ENCODE measurements at places on chromosomes 11 and 22.

DNA sequence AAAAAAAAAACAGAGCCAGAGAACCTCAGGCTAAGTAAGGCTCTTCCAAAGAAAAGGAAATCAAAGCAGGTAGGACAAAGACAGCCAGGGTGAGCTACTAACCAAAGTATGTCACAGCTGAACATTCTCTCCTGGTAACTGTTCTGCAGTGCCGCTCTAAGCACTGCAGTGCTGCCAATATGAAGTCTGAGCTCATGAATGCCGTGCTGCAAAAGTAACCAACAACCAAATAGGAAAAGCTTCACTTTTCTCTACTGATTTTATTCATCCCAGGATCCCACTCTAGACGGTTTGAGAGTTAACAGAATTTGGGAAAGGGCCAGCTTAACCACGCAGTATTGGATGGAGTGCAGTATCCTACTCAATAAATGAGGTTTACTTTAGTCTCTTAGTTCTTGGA, 3.5 kb downstream of the SIK3 start:
- peak; percentile 26 for DNase-seq

DNA sequence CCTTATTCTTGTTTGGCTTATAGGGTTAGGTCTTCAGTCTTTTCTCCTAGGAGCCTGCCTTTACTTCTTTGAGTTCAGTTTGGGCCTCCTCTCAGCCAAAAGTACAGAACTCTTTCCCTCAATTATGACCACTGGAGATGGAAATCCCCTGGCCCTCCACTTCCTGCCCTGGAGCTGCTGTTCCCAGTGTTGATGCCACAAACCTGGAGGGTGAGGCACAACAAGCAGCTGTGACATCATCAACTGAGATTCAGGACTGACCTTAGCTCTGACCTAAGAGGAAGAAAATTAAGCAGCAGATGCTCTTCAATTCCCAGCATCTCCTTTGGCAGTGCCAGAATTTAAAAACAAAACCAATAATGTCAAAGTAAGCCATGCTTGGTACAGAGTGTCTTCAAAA, 3.0 kb downstream of the ABTB2 start:
- no peak for DNase-seq

GRCh38 chr11:63901660-63902059, 15.3 kb downstream of the RCOR2 start:
- no peak for DNase-seq

DNA sequence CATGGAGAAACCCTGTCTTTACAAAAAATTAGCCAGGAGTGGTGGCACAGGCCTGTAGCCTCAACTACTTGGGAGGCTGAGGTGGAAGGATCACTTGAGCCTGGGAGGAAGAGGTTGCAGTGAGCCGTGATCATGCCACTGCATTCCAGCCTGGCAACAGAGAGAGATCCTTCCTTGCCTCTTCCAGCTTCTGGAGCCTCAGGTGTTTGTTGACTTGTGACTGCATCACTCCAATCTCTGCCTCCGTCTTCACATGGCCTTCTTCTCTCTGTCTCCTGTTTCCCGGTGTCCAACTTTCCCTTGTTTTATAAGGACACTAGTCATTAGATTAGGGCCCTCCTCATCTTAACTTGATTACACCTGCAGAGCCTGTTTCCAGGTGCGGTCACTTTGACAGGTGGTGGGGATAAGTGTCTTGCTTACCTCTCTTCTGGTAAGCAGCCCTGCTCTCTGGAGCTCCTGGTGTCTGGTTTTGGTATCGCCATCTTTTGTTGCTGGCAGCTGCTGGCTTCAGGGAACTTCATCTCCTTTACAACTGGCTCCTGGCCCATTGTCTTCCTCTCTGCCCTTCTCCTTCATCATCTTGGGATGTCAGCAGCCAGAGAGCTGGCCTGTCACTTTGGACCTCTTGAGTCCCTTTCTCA, 8.2 kb upstream of the USP2 start:
- DNase-seq: no peak

GRCh38 chr22:48520884-48521588, 1306.6 kb downstream of the BRD1 start:
- DNase-seq: no peak

DNA sequence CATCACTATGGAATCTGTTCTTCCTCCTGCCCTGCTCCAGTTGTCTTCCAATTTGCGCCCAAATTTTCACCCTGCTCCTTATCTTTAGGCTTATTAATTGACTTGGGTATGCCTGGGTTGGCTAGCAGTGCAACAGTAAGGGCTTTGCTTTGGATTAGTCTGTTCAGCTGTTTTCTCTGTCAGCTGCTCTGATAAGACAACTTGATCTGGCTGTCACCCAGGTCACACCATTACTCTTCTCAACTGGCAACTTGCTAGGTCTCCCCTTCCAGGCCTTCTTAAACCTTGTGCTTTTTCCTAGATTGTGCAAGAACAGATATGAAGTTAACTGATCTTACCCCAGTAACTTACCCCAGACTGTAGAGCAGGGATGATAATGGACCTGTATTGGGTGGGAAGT, 357.8 kb upstream of the LARGE1 start:
- DNase-seq: no peak

- DNase-seq: peak; percentile 47
Measured at GRCh38 chr11:64876835-64877341, 1.5 kb downstream of the EHD1 start.

- no peak for DNase-seq
Measured at GRCh38 chr11:119030029-119030328, 698 bp downstream of the SLC37A4 start.

GRCh38 chr11:134597452-134597851, 185.4 kb upstream of the B3GAT1 start:
- no peak for DNase-seq

DNA sequence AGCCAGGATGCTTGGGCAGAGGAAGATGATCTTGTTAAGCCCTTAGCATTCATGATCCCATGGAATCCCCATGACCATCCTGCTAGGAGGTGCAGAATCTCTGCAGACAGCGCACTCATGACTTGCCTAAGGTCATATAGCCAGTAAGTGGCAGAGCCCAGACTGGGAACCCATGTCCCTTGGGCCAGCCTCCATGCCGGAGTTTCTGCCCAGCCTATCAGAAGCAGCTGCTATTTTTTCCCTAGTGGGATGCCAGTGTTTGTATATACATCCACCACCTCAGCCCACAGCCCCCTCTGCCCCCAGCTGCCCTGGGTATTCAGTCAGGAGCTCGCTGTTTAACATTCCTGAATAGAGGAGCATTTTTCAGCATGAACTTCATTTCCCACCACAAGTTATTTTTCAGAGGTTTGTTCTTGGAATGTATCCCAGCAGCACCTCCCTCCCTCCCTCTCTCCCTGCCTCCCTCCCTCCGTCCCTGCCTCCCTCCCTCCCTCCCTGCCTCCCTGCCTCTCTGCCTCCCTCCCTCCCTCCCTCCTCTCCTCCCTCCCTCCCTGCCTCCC, 34.4 kb upstream of the SUSD2 start:
- peak; percentile 59 for DNase-seq

DNA sequence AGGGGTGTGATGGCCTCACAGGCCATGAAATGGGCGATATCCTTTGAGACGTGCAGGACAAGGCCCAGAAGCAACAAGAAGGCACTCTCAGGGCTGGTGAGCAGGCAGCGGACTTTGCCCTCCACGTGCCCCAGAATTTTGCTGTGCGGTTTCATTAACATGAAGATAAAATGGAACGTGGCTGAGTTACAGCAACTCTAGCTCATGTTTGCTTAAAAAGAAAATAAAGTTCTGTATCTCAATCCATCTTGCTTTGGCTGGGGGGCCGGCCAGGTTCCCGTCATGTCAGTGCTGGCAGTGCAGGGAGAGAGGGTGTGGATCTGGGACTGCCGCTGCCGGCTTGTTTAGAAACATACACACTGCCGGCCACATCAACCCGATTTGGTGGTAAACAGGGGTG, 370.1 kb downstream of the OPCML start:
- no peak for DNase-seq

DNA sequence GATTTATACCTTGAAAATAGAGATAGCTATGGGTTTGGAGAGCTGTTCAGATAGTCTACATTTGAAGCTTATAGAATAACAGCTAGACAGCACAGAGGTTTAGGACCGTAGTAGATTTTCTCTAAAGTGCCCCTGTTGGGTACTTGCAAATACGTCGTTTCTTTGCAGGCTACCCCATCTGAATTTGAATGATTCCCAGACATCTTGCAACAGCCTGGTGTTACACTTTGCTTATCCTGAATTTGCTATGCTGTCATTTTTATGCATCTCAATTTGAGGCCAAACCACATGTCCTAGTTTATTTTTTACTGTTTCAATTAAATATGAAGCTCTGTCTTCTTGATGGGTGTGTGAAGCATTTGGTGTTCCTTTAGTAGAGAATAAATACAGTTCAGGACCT, 142.1 kb downstream of the WNT11 start:
- DNase-seq: no peak

DNA sequence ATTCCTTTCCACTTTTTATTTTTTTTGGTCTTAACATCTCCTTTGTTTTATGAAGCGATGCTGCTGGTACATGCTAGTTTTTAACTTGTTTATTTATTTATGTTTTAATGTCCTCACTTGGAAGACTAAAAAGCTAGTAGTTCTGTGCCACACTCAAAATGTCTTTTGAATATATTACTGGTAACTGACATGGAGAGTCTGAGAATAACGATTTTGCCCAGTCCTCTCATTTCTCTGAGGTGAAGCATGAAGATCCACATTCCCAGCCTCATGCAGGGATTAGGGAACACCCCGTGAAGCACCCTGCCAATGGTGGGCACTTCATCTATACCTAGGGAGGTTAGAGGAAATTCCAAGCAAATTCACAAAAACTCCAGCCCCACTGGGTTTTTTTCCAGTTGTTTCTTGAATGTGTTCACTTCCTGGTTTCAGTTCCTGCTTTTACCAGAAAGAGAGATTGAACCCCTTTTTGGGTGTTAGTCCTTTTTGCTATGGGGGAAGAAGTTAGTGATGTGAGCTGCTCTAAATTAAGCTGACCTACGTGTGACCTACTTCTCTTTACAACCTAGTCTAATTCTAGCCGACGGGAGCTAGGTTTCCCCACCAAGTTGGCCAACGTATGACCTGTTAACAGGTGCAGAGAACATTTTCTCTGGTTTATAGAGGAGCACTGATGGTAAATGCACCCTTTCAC, 106.1 kb downstream of the SLC1A2 start:
- no peak for DNase-seq

- peak; percentile 95 for DNase-seq
Measured at GRCh38 chr11:47415949-47416472, 7.6 kb downstream of the SLC39A13 start.

DNA sequence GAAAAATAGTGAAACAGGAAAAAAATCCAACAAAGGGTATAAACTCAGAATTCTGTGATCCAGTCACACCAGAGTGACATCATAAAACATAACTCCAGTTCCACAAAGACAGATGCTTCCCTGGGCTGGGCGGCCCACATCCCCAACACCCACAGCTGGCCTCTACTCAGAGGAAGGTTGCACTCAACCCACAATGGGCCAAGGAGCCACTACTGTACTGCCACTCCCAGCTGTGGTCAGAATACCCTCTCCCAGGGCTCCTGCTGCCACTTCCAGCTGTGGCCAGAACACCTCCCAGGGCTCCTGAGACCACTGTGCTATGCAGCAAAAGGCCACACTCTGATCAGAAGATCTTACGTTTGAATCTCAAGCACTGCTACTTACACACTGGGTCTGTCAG, 18.3 kb downstream of the SMCO4 start:
- DNase-seq: no peak

DNA sequence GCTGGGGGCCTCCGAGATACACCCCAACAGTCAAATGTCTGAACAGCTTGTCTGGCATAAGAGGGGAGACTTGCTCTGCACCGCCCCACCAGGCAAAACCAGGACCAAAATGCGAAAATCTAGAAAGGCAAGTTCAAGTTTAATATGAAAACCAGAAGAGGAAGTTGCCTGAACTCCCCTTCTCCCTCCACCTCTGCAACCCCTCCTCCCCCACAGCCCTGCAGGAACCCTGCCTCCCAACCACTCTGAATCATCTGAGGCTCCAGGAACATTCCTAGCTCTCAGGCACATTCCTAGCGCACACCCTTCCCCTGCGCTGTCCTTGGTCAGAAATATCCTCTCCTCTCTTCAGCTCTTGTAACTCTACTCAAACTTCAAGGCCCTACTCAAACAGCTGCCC, 36.7 kb downstream of the ISX start:
- no peak for DNase-seq

- DNase-seq: no peak
Measured at GRCh38 chr11:1573077-1573902, 1.2 kb upstream of the DUSP8 start.

DNA sequence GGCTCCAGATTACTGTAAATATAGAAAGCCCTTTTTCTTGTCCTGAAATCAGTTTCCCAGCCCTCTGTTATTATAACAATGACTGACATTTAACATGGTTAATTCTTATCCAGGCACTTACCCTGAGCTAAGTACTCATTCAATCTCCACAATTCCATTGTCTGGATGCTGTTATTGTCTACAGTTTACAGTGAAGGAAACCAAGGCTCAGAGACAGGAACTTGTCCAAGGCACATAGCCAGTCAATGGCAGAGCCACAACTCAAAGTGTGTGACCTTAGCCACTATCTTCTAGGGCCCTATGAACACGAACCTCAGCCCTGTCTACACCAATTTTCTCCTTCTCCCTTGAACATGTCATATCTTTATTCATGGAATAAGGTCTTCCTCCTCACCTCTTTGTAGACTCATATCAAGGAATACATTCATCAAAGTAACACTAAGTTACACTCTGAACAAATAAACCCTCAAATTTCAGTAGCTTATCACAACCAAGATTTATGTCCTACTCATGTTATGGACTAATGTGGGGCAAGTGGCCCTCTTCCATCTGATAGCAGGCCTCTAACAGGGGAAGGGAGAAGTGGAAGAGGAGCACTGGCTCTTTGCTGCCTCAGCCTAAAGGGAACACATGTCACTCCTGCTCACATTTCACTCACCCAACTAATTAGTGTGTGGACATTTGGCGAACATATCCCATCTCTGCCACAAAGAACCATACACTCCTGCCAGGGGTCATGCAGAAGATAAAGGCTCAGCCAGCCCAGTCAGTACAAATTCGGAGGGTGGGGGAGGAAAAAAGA, 39.3 kb upstream of the APLNR start:
- no peak for DNase-seq

- peak; percentile 45 for DNase-seq
Measured at GRCh38 chr11:58805065-58805464, 39.4 kb downstream of the GLYATL2 start.

DNA sequence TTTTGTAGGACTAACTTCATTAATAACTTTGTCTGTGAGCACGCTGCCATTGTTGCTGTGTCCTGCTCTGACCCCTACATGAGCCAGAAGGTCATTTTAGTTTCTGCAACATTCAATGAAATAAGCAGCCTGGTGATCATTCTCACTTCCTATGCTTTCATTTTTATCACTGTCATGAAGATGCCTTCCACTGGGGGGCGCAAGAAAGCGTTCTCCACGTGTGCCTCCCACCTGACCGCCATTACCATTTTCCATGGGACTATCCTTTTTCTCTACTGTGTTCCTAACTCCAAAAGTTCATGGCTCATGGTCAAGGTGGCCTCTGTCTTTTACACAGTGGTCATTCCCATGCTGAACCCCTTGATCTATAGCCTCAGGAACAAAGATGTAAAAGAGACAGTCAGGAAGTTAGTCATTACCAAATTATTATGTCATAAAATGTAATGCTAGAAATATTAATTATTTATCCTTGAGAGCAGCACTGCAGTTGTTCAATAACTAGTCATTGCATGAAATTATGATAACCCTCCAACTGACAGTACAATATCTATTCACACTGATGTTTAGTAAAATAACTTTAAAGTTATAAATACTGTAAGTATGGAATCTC, 46.4 kb upstream of the OR5D13 start:
- DNase-seq: no peak
